ENCODE measurements at places on chromosomes 5 and 9.
A peak's percentile ranks its signal among the peaks of the same experiment; 100 is the strongest.

DNA sequence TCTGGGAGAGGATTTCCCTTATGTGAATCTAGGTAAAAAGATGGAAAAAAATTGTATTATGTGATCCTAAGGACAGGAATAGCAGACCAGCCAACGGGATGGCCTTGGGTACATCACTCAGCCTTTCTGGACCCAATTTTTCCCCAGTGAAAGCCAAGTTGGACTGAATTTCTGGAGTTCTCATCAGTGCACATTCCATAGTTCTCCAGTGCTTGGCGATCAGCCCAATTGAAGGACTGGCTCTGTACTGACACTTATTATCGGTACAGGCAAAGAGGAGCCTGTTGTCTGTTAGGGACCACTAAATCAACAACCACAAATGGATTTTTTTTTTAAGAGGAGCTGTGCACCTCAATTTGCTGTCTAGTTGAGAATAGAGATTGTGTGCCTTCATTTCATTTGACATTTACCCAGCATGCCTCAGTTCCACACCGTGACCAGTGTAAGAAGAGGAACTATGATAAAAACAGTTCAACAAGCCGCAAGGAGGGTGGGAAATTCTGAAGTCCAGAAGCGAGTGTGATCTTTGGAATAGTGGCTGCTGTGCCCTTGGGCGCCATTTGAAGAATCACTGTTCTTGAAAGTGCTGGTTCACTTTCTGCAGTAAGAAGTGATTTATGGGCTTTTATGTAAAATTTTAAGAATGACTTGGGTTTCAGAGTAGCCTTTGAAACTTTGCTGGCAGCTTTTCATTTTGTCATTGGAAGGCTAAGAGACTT lies 8.0 kb downstream of the ARL10 start:
- no peaks in the 10 kb centered on the region for H3K36me3 ChIP-seq
- no peak for DNase-seq
- H3K27me3 ChIP-seq = no peaks in the 10 kb centered on the region
- H3K27ac ChIP-seq = peak overlapping the region; percentile 97

GRCh38 chr5:76256116-76256889 lies 146.8 kb upstream of the IQGAP2 start:
- no peak overlapping the region for H3K27ac ChIP-seq
- H3K36me3 ChIP-seq = no peaks in the 10 kb centered on the region
- H3K27me3 ChIP-seq = no peaks in the 10 kb centered on the region
- DNase-seq = no peak
- H3K4me3 ChIP-seq = no peak overlapping the region
- H3K4me1 ChIP-seq = no peaks in the 10 kb centered on the region

DNA sequence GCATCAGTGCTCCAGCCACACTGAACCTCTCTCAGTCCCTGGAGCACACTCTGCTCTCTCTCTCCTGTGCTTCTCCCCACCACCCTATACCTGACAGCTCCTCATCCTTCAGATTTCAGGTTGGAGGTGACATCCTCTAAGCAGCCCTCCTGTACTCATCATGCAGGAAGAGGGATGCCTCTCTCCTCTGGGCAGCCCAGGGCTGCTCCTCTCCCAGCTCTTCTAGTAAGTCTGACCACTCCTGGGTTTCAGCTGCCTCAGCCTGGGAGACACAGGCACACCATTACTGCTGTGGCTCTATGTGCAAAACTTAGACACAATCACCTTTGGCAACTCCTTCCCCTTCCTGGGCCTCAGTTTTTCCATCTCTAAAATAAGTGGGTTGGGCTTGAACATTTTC lies 232.4 kb upstream of the BRINP1 start:
- no peak overlapping the region for H3K27ac ChIP-seq
- H3K36me3 ChIP-seq = no peaks in the 10 kb centered on the region
- no peak for DNase-seq
- no peaks in the 10 kb centered on the region for H3K27me3 ChIP-seq
- H3K4me1 ChIP-seq = no peaks in the 10 kb centered on the region
- no peak overlapping the region for H3K4me3 ChIP-seq

DNA sequence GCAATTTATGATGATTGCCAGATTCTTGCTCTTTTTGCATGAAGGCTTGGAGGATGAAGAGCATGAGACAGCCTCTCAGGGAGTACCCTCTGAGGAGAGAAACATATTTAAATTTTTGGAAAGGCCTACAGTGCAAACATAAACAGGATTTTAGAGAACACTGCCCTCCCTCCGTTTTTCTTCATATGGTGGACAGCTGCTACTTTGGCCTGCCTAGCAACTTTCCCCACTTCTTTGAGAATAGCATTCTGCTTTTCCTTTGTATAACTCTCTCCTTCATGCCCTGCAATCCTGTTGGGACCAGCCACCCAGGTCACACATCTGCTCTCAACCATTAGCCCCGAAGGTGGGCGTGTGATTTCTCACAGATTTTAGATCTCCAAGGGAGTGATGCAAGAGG lies 20.5 kb upstream of the TXN start:
- no peak for DNase-seq
- H3K36me3 ChIP-seq = no peaks in the 10 kb centered on the region
- no peak overlapping the region for H3K27ac ChIP-seq
- H3K27me3 ChIP-seq = no peaks in the 10 kb centered on the region

DNA sequence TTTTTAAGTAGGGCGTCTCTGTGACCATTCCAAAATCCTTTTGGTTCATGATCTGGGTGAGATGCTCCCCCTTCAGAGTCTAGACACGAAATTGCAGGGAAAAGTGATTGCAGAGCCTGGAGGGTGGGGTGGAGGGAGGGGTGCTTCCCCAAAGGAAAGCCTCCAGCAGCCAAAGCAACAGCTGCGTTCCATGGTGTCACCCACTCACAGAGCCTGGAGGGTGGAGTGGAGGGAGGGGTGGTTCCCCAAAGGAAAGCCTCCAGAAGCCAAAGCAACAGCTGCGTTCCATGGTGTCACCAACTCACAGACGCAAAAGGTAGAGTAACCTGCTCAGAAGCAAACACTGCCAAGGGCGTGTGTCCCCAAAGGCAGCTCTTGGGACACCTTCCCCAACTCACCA lies 22.6 kb downstream of the SLC6A18 start:
- DNase-seq = no peak
- H3K36me3 ChIP-seq = no peaks in the 10 kb centered on the region
- peaks cover 28% of the 10 kb centered on the region for H3K27me3 ChIP-seq
- no peak overlapping the region for H3K27ac ChIP-seq

DNA sequence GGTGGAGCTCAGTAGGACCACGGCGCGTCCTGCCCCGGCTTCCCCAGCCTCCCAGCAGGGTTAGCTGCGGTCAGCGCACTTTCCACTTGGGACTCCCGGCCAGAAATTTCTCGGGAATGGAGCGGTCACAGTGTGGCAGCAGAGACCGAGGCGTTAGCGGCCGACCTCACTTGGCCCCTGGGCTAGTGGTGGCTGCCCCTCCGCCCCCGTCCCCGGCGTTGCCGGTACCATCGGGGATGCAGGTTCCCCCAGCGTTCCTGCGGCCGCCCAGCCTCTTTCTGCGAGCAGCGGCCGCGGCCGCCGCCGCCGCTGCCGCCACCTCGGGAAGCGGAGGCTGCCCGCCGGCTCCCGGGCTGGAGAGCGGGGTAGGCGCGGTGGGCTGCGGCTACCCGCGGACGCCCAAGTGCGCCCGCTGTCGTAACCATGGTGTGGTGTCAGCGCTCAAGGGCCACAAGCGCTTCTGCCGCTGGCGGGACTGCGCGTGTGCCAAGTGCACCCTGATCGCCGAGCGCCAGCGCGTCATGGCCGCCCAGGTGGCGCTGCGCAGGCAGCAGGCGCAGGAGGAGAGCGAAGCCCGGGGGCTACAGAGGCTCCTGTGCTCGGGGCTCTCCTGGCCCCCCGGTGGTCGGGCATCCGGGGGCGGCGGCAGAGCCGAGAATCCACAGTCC lies 460 bp downstream of the DMRTA1 start:
- H3K4me1 ChIP-seq = peaks cover 11% of the 10 kb centered on the region
- H3K27ac ChIP-seq = peak overlapping the region; percentile 75
- no peaks in the 10 kb centered on the region for H3K27me3 ChIP-seq
- peak; percentile 30 for DNase-seq
- no peaks in the 10 kb centered on the region for H3K36me3 ChIP-seq

- no peaks in the 10 kb centered on the region for H3K36me3 ChIP-seq
- no peak overlapping the region for H3K27ac ChIP-seq
- peaks cover 14% of the 10 kb centered on the region for H3K27me3 ChIP-seq
- DNase-seq = no peak
- peaks cover 2% of the 10 kb centered on the region for H3K4me1 ChIP-seq
These were observed 34.6 kb upstream of the PSD2 start for GRCh38 chr5:139761057-139761450.

GRCh38 chr5:114223866-114224265 lies 138.0 kb upstream of the KCNN2 start:
- H3K4me1 ChIP-seq = no peaks in the 10 kb centered on the region
- no peak overlapping the region for H3K27ac ChIP-seq
- DNase-seq = no peak
- H3K36me3 ChIP-seq = no peaks in the 10 kb centered on the region
- no peak overlapping the region for H3K4me3 ChIP-seq

DNA sequence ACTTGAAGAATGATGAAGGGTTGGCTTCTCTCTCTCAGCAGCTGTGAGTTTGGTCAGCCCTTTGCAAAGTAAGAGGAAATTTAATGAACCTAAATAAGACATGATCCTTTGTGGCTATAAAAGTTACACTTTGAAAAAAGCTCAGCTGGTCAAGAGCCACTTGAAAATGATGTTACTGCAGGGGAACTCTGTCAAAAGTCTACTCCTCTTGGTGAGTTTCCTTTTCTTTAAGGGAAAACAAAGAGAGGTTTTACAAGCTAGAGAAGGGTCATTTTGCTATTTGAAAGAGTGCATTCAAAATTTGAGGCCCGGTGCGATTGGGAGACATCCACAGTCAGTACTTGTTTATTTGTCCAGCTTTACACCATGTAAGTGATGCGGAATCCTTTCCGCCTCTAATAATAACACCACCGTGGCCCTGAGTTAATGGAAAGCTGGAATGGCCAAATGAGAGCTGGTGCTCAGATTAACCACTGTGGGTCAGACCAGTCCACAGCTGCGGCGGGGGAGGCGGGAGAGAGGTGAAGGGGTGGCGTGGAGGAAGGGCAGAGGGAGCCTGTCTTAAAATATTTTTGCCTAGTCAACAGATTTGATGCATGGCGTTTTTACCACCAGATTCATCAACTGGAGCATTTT lies 404.0 kb downstream of the TLE4 start:
- peak; percentile 87 for DNase-seq
- H3K27me3 ChIP-seq = no peaks in the 10 kb centered on the region
- H3K4me3 ChIP-seq = peak overlapping the region; percentile 25
- H3K36me3 ChIP-seq = no peaks in the 10 kb centered on the region

GRCh38 chr9:20513126-20513913 lies 109.0 kb downstream of the MLLT3 start:
- no peak overlapping the region for H3K4me3 ChIP-seq
- no peaks in the 10 kb centered on the region for H3K36me3 ChIP-seq
- DNase-seq = no peak
- H3K27ac ChIP-seq = no peak overlapping the region
- no peaks in the 10 kb centered on the region for H3K27me3 ChIP-seq

DNA sequence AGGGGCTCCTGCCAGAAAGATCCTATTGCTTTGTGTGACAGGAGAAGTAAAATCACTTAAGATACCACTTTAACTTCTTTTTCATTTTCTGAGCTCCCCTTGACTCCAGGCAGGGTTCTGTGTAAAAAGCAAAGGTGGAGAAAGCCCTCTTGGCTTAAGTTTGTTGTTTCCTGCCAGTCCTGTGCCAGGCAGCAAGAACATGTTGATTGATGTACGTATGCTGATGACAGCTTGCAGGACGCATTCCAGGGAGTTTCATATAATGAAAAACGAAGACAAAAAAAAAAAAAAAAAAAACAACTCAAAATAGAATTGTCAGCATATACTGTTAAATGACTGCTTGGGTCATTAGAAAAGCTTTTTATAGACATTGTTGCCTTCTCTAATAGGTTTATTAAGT lies 251.7 kb downstream of the PSAT1 start:
- no peaks in the 10 kb centered on the region for H3K36me3 ChIP-seq
- H3K27me3 ChIP-seq = no peaks in the 10 kb centered on the region
- H3K4me1 ChIP-seq = peaks cover 7% of the 10 kb centered on the region
- no peak overlapping the region for H3K27ac ChIP-seq

DNA sequence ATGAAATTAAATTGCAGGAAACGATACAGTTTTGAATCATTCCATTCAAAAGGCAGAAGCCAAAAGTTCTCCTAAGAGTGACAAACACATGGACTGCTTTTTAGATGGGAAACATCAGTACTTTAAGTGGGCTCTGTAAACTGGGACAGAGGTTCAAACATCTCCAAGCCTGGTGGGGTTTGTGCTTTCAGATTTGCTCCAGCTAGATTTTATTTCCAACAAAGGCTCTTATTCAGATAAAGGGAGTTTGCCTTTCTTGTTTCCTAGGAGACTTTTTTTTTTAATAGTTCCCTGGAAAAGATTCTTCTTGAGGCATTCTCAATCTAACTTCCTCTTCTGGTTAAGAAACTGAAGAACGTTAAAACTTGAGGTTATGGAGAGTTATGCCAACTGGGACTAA lies 277.6 kb downstream of the TMEM38B start:
- DNase-seq = no peak
- H3K4me3 ChIP-seq = no peak overlapping the region
- H3K36me3 ChIP-seq = no peaks in the 10 kb centered on the region
- H3K27me3 ChIP-seq = no peaks in the 10 kb centered on the region

- no peak overlapping the region for H3K27ac ChIP-seq
- H3K4me3 ChIP-seq = no peak overlapping the region
- H3K27me3 ChIP-seq = no peaks in the 10 kb centered on the region
- peaks cover 4% of the 10 kb centered on the region for H3K4me1 ChIP-seq
These were observed 8.9 kb upstream of the FBXO38 start for GRCh38 chr5:148374690-148375360.

GRCh38 chr5:889075-889710 lies 3.4 kb downstream of the BRD9 start:
- no peak overlapping the region for H3K27ac ChIP-seq
- peaks cover 16% of the 10 kb centered on the region for H3K4me1 ChIP-seq
- no peak overlapping the region for H3K4me3 ChIP-seq
- H3K27me3 ChIP-seq = no peaks in the 10 kb centered on the region

DNA sequence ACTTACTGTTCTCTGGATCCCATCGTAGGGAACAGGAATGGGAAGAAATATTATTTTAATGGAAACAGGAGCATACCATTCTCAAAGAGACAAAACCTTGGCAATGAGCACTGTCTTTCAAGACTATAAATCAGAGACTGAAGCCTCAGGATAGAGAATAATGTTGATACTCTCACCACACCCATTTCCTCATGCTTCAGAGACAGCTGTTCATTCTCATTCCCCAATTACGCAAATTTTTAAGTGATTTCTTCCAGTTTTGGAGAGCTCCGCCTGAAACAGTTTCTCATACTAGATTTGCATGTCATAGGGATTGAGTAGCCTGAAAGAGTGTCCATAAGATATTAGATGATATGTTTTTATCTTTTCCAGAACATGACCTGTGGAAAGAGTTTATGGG lies 290.5 kb upstream of the RASA1 start:
- no peak overlapping the region for H3K4me3 ChIP-seq
- H3K27ac ChIP-seq = no peak overlapping the region
- DNase-seq = no peak
- H3K27me3 ChIP-seq = no peaks in the 10 kb centered on the region
- H3K36me3 ChIP-seq = no peaks in the 10 kb centered on the region
- no peaks in the 10 kb centered on the region for H3K4me1 ChIP-seq

DNA sequence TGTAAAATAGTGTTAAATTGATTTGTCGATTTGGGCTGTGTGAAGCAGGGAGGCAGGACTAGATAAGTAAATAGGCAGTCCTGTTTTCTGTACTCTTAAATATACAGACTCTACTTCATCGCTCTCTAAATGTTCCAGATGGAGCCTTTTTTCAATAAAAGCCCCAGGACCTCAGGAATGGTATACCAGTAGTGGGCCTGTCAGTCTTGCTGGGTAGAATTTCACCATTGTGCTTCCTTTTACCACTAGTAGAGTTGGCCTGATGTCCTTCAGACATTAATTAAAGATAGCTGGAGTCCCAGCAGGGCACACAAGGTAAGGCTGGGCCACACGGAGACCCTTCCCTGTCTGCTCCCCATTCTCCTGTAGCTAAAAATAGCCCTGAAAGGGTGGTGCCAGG lies 6.0 kb downstream of the SNX18 start:
- H3K27ac ChIP-seq = peak overlapping the region; percentile 61
- peak overlapping the region; percentile 3 for H3K4me3 ChIP-seq
- no peaks in the 10 kb centered on the region for H3K27me3 ChIP-seq
- no peak for DNase-seq

All from gastrocnemius medialis (tissue), 4 donors.